Peyer's patch (tissue), 4 donors: ENCODE measurements at places on chromosomes 3 and 15. TPM values are rescaled to one million over a fixed set of nuclear protein-coding genes. Genes with fewer than 3 reads are reported as not detected.

GRCh38 chr15:25609371-25609770 is 170.5 kb upstream of the UBE3A start:
- no peaks in the 10 kb centered on the region for H3K27me3 ChIP-seq
- H3K4me3 ChIP-seq, result no peak overlapping the region
- H3K27ac ChIP-seq, result no peak overlapping the region
- no peak for DNase-seq
- H3K36me3 ChIP-seq, result no peaks in the 10 kb centered on the region

DNA sequence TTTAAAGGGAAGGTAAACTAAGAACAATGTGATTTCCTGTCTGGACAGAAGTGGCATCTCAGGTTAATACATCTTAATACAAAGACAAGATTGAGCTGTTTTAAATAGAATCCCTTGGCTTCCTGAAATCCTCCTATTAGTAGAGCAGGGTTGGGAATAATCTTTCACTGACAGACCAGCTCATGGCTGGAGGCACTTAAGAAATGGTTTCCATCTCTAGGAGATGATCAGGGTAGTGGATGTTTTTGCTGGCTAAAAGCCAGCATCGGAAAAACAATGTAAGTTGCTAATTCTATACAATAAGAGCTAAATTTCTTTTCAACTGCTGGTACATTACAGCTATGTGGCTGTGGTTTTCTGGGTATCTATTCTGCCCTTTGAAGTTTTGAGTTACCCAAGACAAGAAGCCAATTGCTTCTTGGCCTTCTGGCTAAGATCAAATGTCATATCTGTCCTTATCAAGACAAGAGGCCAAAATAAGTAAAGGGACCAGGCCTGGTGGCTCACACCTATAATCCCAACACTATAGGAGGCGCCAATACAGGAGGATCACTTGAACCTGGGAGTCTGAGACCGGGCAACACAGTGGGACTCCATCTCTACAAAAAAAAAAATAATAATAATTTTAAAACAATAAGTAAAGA is 49.6 kb downstream of the SHQ1 start:
- no peaks in the 10 kb centered on the region for H3K27me3 ChIP-seq
- H3K4me1 ChIP-seq, result no peaks in the 10 kb centered on the region
- H3K36me3 ChIP-seq, result no peaks in the 10 kb centered on the region

DNA sequence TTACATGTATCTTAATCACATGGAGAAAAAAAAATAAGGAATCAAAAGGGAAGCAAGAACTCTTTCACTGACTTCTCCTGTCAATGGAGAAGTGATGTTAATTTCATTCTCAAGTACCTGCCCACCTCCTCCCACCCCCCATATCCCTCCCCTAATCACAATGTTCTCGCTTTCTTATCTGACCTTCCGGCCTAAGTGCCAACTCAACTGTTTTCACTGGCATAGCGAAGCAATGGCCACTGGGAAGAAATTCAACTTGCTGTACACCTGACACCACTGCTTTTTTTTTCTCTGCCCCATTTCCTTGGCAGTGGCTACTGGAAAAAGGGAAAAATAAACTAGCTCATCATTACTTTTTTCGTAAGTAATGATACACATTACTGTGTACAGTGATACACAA is 3.8 kb downstream of the SGO1 start:
- DNase-seq, result no peak
- no peak overlapping the region for H3K27ac ChIP-seq
- no peaks in the 10 kb centered on the region for H3K36me3 ChIP-seq
- H3K4me3 ChIP-seq, result no peak overlapping the region
- H3K27me3 ChIP-seq, result no peaks in the 10 kb centered on the region

Gene BCL2A1
- not detected for total RNA-seq

Gene TMC3
- not detected for total RNA-seq

Gene MINAR1
- total RNA-seq, result 0.13 TPM
